ENCODE measurements at places on chromosomes 16 and 17.

- no peak for DNase-seq
Measured at GRCh38 chr16:70682239-70683145, 3.4 kb downstream of the MTSS2 start.

DNA sequence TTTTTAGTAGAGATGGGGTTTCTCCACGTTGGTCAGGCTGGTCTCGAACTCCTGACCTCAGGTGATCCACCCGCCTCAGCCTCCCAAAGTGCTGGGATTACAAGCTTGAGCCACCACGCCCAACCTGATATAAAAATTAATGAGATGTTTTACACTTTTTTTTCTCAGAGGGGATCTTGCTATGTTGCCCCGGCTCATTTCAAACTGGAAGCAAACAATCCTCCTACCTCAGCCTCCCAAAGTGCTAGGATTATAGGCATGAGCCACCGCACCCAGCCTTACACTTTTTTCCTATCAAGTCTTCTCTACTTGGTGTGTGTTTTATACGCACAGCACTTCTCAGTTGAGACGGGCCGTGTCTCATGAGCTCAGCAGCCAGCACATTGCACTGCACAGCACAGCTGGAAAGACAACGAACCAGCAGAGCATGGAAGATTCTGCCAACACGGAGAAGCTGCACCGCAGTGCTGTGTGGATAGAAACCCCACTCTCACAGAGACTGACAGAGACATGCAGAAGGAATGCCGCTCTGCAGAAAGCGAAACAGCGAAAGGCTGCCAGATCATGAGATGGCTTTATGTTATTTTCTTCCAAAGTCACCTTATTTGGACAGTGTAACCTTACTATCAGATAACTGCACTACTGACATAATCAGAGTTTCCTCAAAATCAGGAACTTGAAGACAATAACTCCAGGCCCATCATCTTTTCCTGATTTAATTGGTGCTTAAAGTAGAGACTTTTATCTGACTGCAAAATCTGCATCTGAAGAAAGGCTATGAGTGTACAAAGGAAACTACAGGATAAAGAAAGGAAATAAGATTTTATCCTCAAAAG, 6.5 kb upstream of the QRICH2 start:
- DNase-seq: no peak

- no peak for DNase-seq
Measured at GRCh38 chr16:51939378-51939871, 607.5 kb downstream of the TOX3 start.

DNA sequence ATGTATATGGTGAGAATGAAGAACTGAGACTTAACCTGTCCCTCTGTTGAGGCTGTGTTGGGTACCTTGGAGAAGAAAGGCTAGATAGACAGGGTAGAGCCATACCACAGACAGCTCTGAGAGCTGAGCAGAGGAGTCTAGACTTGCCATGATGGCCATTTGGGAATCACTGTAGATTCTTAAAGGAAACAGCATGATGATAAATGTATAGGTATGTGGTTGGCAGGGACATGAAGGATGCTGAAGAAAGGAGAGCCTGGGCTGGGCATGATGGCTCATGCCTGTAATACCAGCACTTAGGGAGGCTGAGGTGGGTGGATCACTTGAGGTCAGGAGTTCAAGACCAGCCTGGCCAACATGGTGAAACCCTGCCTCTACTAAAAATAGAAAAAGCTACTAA, 114.4 kb upstream of the HAS3 start:
- DNase-seq: no peak

DNA sequence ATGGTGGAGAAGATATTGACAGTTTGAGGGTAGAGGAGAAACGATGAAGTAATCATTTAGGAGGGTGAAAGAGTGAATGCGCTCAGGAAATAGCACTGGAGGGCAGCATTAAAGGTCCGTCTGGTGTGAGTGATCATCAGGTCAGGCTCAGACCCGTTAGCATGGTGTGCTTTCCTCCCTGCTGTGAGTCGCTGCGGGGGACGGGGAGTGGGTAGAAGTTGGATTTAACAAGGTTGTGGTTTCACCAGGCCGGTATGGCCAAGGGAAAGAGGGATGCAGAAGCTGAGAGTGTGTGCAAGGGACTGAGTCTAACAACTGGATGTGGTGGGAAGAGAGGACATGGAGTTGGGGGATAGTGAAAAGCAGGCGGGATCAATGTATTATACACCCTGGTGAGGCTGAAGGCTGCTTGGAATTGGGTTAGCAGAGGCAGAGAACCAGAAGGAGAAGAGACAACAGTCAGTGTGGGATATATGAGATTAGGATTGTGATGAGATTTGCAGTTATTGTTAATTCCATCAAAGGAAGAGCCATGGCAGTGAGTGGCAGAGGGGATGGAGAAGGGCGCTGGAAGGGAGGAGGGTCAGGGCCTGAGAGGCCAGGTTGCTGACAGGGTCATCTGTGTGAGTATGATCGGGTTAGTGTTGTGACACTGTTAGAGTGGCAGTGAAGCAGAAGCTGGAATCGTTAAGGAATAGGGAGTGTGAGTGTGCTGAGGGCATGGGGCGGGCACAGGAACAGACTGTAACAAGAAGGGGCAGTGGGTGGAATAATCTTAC, 59.0 kb upstream of the TBX2 start:
- DNase-seq: no peak

- DNase-seq: no peak
Measured at GRCh38 chr17:75511610-75512575, 3.4 kb downstream of the CASKIN2 start.

- DNase-seq: no peak
Measured at GRCh38 chr16:55179852-55180585, 144.0 kb upstream of the IRX6 start.

- peak; percentile 50 for DNase-seq
Measured at GRCh38 chr17:18008496-18009268, 30.3 kb downstream of the ATPAF2 start.

GRCh38 chr17:69561462-69561861, 147.0 kb downstream of the MAP2K6 start:
- no peak for DNase-seq

GRCh38 chr16:86427433-86427851, 82.9 kb upstream of the FOXF1 start:
- DNase-seq: no peak

GRCh38 chr16:50690177-50690576, 3.2 kb upstream of the NOD2 start:
- no peak for DNase-seq
